HFFc6 (cell line): ENCODE measurements at places on chromosomes 7 and 10. TPM values are rescaled to one million over a fixed set of nuclear protein-coding genes. Genes with fewer than 3 reads are reported as not detected.
A peak's percentile ranks its signal among the peaks of the same experiment; 100 is the strongest.

The GCC1 gene
- 15.6 to 16.9 TPM (median 16.7 TPM) in 3 replicates for total RNA-seq

DNA sequence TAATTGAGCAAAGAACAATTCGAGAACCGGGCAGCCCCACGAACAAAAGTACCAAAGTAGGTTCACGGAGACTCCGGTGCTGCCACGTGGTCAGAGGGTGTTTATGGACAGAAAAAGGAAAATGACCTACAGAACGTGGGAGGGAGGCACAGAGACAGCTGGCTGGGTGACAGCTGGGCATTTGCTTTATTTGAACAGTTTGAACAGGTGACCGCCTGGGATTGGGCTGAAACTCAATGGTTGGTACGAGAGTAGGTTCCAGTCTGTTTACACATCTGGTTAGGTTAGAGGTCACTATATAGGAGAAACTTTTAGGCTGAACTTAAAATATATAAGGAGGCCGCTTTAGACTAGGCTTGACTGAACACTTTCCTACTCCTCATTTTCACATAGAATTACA, 50.6 kb upstream of the CELF2 start:
- no peak for DNase-seq

- DNase-seq = no peak
Measured at GRCh38 chr7:37352974-37353948, 95.4 kb downstream of the ELMO1 start.

- DNase-seq = peak; percentile 26
Measured at GRCh38 chr7:129824291-129825208, 128.2 kb downstream of the UBE2H start.

GRCh38 chr7:150363872-150364271, 4.8 kb upstream of the REPIN1 start:
- DNase-seq = no peak
